ENCODE measurements at places on chromosomes 2 and 18. TPM values are rescaled to one million over a fixed set of nuclear protein-coding genes. Genes with fewer than 3 reads are reported as not detected.

- DNase-seq, result no peak
These were observed 316.5 kb downstream of the MTX2 start for GRCh38 chr2:176585791-176586190.

DNA sequence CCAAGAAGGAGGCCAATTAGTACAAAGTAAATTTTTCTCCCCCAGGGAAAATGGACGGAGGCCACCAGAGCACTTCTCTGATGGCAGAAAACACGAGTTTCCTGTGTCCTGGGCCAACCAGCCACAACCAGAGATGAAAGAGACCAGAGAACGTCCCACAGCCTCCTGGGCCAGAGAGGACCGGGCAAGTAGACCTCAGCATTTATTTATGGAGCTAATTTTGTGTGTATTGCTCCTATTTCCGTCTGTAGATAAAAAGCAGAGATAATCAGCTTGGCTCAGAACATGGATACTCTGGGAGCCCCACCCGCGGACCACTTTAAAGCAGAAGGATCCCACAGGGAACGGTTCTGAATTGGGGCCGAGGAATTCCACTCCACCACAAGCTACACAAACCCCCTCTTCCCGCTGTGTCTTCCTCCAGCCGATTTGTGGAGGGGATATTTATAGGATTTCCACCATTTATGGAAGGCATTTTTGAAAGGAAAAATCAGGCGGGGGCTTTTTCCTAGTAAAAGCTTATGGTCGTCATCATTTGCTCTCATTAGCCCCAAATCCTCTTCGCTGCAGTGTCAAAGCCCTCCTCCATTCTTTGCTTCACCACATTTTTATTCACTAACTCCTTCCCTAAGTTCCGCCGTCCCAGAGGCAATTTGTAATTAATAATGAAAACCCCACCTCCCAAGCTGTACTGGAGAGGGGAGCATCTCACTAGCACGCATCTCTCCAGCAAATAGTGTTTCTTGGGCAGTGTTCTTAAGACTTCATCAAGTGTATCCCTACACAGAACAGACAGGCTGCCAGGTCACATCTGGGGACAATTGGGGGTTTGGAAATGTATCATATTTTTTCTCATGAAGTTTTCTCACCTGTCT lies 43.7 kb upstream of the TWIST2 start:
- no peak for DNase-seq

GRCh38 chr2:20136149-20136548 lies 84.7 kb upstream of the LAPTM4A start:
- no peak for DNase-seq

DNA sequence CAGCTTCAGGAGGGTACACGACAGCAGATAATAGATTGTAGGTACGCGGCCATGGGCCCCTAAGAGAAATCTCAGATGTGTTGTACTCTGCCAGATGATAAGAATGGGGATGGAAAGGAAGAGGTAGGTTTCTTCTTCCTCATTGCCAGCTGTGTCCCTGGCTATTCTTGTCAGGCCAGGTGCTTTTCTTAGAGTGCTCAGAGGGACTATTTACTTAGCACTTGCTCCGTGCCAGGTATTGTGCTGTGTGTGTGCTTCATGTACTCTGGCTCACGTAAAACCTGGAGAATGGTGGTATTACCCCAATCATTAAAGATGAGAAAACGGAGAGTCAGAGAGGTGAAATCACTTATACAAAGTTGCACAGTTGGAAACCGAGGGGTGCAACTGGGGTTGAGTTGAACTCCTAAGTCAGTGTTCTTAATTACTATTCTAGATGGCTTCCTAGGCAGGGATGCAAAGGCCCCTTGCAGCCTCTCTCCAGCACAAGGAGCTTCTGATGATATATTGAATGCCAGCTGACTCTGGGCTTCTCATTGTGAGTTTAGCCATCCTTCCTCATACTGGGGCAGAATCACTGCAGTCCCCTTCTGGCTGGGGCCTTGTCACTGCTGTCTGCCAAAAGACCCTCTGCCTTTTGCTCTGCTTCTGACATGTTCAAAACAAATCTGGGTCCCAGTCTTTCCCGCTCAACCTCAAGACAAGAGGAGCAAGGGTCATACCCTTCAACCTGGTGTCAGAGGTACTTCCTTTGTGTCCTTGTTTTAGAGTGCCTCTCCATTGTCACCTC lies 60.7 kb downstream of the LYPD1 start:
- DNase-seq, result no peak

DNA sequence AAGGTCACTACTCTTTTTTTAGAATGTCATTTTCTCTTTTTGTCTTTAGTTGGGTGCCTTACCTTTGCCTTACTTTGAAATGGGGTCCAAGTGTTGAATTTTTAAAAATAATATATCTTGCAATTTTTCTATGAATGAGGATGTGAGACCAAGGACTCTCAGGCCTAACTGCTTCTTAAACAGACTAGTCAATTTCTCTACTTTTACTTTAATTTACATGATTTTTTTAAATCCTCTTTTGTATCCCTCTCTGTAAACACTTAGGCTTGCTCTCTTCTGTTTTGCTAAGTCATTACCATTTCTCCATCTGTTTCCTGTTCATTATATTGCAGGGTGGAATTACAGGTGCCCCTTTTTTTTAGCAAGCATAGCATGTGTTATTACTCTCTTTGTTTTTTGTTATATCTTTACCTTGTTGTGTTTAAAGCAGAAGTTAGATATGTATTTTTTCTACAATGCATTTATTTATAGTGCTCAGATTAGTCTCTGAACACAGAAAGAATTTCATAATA lies 261.8 kb downstream of the SPAG16 start:
- no peak for DNase-seq

GRCh38 chr2:211495339-211495738 lies 938.9 kb downstream of the CPS1 start:
- no peak for DNase-seq

The SMYD5 gene
- total RNA-seq, result 18.9 TPM

The CFAP65 gene
- total RNA-seq, result 0.05 TPM

The APCDD1 gene
- 0.91 TPM for total RNA-seq

Data from myocyte (in vitro differentiated cells).